Neural crest cell (in vitro differentiated cells): ENCODE measurements at places on chromosomes 2 and 18. TPM values are rescaled to one million over a fixed set of nuclear protein-coding genes. Genes with fewer than 3 reads are reported as not detected.

The DSC3 gene
- total RNA-seq: 0.09 and 0.16 TPM in 2 replicates

The FLACC1 gene
- total RNA-seq: 0.77 and 1.0 TPM in 2 replicates

The CCBE1 gene
- 0.18 and 0.33 TPM in 2 replicates for total RNA-seq

DNA sequence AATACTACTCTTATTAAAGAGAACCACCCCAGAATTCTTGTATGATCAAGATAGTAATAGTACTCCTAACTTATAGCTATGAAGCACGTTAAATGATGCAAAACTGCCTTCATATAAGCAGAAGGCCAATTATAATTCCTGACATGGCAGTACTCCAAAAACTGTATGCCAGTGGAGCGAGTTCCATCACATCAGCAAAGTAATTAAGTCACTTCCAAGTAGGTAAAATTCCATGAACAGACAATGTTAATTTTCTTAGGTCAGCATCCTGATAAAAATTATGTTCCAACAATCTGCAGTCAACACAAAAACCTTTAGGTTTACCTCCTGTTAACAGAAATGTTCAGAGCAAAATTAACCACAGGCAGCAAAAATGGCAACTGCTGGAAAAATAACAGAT lies 136.7 kb downstream of the CDH2 start:
- peaks cover 3% of the 10 kb centered on the region for H3K36me3 ChIP-seq
- no peaks in the 10 kb centered on the region for H3K27me3 ChIP-seq
- no peak overlapping the region for H3K4me3 ChIP-seq
- no peak for DNase-seq
- no peak overlapping the region for H3K27ac ChIP-seq

- H3K4me3 ChIP-seq: peak overlapping the region; percentile 17
- no peak for DNase-seq
- H3K4me1 ChIP-seq: peaks cover 93% of the 10 kb centered on the region
- no peaks in the 10 kb centered on the region for H3K27me3 ChIP-seq
- H3K27ac ChIP-seq: peak overlapping the region; percentile 96
- H3K36me3 ChIP-seq: no peaks in the 10 kb centered on the region
These were observed 66.8 kb upstream of the FZD7 start for GRCh38 chr2:201966691-201967438.

- H3K4me1 ChIP-seq: peaks cover 5% of the 10 kb centered on the region
- no peak overlapping the region for H3K27ac ChIP-seq
- no peak for DNase-seq
- H3K36me3 ChIP-seq: peaks cover 13% of the 10 kb centered on the region
- no peaks in the 10 kb centered on the region for H3K27me3 ChIP-seq
These were observed 29.0 kb downstream of the PSME4 start for GRCh38 chr2:53941749-53942148.

DNA sequence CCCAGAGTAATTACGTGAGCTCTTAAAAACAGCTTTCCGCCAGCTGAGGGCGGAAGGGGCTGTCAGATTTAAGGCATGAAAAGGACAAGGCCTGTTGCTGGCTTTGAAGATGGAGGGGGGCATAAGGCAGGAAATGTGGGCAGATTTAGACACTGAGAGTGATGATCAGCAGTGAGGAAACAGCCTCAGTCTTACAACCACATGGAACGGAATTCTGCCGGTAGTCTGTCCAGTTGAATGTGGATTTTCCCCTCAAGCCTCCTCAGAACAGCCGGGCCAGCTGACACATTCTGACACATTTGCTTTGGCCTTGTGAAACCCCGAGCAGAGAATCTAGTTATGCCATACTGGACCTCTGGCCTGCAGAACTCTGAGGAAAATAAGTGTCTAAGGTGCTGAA lies 16.6 kb downstream of the POLE4 start:
- no peak overlapping the region for H3K4me3 ChIP-seq
- DNase-seq: no peak
- no peaks in the 10 kb centered on the region for H3K4me1 ChIP-seq
- H3K27ac ChIP-seq: no peak overlapping the region
- H3K36me3 ChIP-seq: peaks cover 7% of the 10 kb centered on the region
- H3K27me3 ChIP-seq: no peaks in the 10 kb centered on the region

GRCh38 chr2:126881591-126881990 lies 17.1 kb upstream of the TEX51 start:
- no peaks in the 10 kb centered on the region for H3K36me3 ChIP-seq
- no peak for DNase-seq
- H3K4me1 ChIP-seq: peaks cover 3% of the 10 kb centered on the region
- H3K27ac ChIP-seq: no peak overlapping the region
- H3K27me3 ChIP-seq: no peaks in the 10 kb centered on the region

GRCh38 chr18:59070181-59070912 lies 69.3 kb upstream of the SEC11C start:
- H3K4me3 ChIP-seq: no peak overlapping the region
- H3K36me3 ChIP-seq: no peaks in the 10 kb centered on the region
- H3K4me1 ChIP-seq: no peaks in the 10 kb centered on the region
- peak; percentile 96 for DNase-seq
